Progenitor cell of endocrine pancreas (in vitro differentiated cells): ENCODE measurements at places on chromosomes 4 and X. TPM values are rescaled to one million over a fixed set of nuclear protein-coding genes. Genes with fewer than 3 reads are reported as not detected.

DNA sequence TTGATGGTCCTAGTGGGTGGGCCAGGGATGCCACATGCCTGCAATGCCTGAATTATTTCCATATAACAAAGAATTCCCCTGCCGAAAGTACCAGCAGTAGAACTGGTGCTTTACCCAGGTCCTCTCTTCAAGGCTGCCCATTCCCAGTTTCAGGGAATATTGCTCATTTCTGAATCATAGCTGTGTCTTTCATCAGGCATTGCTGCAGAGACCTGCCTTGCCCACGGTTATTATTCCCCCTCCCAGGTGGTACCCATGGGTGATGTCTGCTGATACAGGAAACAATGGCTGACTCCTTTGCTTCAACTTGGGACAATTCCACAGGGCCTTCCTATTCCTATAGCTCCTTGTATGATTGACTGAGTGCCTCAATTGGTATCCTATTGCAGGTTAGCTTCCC, 9.7 kb upstream of the IQCM start:
- DNase-seq = no peak

DNA sequence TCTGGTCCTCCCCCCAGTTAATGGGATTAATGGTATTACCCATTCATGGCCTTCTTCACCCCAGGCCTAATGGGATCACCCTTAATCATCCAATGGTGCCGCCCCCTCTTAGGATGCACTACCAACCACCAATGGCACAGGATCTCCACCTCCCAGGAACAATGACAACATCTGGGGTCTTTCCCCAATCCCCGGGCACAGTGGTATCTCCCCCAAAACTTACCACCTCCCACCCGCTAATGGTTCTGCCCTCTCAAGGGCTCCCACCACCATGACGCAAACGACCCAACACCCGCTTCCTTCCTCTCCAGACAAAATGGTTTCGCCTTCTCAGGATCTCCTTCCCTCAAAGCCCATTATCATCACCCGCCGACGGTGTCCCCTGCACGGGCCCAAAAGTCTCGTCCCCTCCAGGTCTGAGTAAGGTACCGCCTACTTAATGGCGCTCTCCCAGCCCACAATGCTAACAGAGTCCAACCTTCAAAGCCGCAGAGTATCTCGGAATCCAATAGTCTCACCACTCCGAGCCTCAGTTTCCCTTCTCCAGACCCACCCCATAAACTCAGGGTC, 458 bp downstream of the GRIPAP1 start:
- DNase-seq = no peak

DNA sequence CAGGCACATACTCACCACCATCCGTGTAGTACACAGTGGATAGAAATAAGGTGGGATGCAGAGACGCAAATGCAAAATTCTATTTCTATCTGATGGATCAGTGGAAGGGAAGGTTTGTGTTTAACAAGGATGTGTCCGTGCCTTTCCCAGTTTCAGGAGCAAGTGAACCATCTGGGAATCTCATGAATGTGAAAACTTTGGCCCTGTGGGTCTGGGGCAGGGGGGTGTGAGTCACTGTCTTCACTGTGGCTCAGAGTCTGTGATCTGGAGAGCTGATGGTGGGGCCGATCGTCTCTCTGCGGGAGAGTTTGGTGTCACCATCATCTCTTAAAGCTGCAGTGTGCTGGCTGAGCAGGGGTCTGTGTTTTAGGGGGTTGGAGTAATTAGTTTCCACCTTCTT, 179.3 kb upstream of the STS start:
- no peak for DNase-seq

GRCh38 chr4:82787342-82787741, 11.3 kb downstream of the SCD5 start:
- DNase-seq = no peak

GRCh38 chrX:10095698-10096432, 60.9 kb upstream of the CLCN4 start:
- no peak for DNase-seq

DNA sequence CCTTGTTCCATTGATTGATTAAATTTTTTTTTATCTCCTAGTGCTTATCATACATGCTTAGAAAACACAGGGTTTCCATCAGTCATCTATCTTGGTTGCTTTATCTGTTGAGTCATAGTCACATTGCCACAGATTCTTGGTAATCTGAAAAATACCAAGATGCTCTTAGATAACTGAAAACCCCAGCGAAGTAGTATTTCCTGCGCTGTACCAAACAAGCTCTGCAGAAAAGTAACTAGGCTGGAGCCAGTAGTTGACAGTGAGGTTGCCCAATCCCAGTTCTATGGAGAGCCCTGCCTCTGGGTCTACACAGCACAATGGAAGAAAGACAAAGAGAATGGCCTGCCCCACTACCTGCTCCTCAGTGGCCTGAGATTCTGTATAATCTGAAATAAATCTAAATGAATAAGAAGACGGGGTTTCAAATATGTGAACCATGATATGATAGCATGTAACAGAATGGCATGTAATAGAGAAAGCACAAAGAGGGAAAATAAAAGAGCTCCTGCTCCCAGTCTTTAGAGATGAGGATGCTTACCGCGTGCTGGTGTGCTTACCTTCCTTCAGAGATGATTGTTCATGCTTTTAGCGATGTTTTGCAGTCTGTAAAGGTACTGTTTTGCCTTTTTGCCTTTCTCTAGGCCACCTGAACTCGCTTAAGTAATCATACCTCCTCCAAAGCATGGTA, 55.3 kb upstream of the RAPGEF2 start:
- DNase-seq = no peak

DNA sequence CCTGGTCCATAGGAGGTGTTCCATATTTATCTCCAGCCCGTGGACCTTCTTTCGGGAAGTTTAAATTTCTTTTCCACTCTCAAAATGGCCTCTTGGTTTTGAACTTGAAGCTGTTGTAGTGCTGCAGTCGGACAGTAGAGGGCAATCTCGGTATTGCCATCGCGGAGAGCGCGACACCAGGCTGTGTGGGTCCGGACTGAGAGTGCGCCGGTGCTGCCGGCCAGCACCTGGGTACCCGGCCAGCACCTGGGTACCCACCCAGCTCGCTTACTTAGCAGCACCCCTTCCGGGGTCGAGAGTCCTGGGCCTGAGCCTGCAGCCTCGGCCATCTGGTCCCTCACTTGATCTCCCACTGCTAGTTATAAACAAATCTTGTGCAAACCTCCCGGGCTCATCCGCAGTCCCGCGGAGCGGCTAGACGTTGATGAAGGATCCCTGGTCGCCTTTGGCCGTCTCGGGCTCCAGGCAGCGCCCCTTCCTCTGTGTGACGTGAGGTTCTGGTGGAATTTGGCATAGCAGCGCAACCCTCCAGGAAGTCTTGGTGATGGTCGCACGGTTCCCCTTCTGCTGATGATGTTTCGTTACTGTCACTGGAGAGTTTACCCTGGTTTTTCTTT, 18.0 kb downstream of the FAM9A start:
- DNase-seq = no peak

The WAS gene
- 0.62 and 1.2 TPM in 2 replicates for total RNA-seq

The CITED1 gene
- total RNA-seq = 1.1 and 2.0 TPM in 2 replicates

The KLHL4 gene
- total RNA-seq = 0.74 and 1.0 TPM in 2 replicates

The SPANXN1 gene
- total RNA-seq = not detected in 2 replicates
